Fibroblast of skin of left biceps (primary cell): ENCODE measurements at places on chromosomes 13 and 19.

GRCh38 chr13:25490236-25490635, 118.5 kb downstream of the ATP8A2 start:
- DNase-seq, result no peak

- no peak for DNase-seq
These were observed 17.5 kb downstream of the MAU2 start for GRCh38 chr19:19338082-19338481.

DNA sequence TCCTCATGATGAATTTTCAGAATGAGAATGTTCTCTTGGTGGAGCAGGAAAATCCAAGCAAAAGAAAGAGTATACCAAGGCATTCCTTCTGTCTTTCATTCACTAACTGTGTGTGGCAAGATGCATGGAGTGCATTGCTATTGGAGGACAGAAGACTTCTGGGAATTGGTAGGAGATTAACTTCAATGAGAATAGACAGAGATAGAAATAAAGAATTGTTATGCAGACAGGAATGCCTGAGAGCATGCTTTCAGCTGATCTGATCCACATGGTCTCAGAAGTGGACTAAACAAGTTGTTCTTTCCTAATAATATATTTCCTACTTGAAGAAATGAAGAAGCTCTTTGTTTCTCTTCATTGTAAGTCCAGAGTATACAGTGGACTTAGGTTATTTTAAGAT, 303.6 kb downstream of the MYO16 start:
- no peak for DNase-seq

- no peak for DNase-seq
These were observed 33.3 kb upstream of the LRRC4B start for GRCh38 chr19:50601407-50602088.

DNA sequence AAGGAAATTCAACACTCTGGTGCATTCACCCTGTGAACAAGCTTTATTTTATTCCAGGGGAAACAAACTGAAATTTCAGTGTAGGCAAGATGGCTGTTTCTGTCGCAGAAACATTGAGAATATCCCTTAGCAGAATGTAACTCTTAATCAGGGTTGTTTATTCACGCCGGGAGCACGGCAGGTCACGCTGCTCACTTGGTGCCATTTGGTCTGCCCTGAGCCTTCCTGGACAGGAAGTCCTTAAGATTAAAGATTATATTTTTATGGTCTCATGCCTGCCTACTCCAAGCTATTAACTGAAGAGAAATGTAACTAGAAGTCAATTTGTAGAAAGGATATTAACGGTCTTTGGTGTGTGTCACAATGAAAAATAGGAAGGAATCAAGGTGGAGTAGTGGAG, 185.3 kb upstream of the ARGLU1 start:
- DNase-seq, result no peak

- no peak for DNase-seq
These were observed 517 bp upstream of the LTBP4 start for GRCh38 chr19:40600570-40601133.

GRCh38 chr13:78228211-78228610, 309.6 kb upstream of the EDNRB start:
- no peak for DNase-seq

GRCh38 chr13:87961546-87961945, 290.4 kb downstream of the SLITRK5 start:
- DNase-seq, result no peak

- no peak for DNase-seq
These were observed 11.7 kb downstream of the NOP53 start for GRCh38 chr19:47756953-47757608.

- no peak for DNase-seq
These were observed 2521.1 kb downstream of the PCDH9 start for GRCh38 chr13:64709079-64709478.

GRCh38 chr19:49924004-49924880, 4.8 kb upstream of the ATF5 start:
- DNase-seq, result no peak

DNA sequence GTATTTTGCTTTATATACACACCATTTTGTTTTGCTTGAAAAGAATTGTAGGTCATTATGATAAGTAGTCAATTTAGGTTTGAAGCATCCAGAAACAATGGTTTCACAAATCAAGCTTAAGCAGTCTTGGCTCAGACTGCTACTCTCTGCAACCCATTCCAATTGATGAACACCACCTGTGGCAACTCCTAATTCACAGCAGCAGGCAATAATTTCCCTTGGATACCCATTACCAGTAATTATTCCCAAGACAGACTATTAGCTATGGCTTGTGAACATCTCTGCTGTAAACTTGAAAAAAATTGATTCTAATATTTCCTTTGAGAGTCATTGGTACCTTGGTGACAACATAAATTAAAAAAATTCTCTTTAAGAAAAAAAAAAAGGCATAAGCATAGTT, 299.3 kb upstream of the SLITRK6 start:
- DNase-seq, result no peak

GRCh38 chr19:3115411-3115810, 20.4 kb upstream of the GNA15 start:
- DNase-seq, result no peak

DNA sequence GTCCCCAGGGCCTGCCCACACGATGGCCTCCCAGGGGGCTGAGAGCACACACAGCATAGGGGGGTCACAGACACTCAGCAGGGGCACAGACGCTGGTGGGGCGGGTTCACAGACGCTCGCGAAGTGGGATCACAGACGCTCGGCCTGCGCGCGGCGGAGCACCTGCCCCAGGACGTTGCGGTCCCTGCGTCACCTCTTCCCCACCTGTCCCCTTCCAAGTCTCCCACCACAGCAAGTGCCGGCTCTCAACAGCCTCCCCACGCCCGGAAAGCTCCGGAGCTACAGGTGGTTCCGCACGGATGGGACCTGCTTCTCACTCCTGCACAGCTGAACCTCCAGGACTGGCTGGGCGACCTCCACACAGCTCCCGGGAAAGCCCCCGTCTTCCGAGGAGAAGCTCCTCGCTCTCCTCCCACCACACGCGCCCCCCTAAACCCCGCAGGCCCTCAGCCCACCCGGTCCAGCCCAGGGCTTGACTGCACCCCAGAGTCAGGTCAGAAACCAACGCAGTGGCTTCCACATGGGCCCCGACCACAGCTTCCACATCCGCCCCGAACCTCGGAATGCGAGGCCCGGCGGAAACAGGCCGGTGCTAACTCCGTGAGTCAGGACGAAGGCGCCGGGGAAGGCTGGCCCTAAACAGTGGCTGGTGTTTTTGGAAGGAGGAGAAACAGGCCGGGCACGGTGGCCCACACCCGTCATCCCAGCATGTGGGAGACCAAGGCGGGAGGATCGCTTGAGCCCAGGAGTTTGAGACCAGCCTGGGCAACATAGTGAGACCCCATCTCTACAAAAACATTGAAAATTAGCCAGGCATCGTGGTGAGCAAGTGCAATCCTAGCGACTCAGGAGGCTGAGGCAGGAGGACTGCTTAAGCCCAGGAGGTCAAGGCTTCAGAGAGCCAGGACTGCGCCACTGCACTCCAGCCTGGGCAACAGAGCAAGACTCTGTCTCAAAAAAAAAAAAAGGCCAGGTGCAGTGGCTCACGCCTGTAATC, 16.5 kb downstream of the BTBD2 start:
- no peak for DNase-seq

DNA sequence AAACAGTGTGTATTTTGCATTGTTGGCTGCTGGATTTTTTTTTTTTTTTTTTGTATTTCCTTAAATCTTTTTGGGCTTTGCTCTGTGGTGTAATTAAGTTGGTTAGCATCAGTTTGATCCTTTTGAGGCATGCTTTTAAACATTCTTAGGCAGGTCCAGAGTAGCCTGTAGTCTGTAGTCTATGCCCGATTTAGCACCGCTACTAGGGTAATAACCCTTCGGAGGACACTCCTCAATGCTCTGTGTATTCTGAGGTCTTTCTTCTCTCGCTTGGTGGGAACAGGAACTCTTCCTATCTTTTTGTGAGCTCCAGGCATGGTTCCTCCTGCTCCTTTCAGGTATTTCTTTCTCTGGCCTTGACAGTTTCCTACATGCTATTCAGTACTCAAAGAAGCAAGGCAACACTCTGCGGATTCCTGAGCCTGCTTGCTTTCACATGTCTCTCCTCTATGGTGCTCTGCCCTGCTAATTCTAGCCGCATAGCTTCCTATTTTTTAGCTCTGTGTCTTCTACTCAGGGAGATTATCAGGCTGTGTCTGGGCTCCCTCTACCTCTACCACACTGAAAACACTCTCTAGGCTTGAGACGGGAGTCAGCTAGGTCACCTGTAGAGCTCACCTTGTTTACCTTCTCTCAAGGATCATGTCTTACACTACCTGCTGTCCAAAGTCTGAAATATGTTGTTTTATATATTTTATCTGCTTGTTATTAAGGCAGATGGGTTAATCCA, 195.1 kb downstream of the NDFIP2 start:
- DNase-seq, result no peak

- no peak for DNase-seq
These were observed 691.1 kb downstream of the UQCRFS1 start for GRCh38 chr19:28521614-28522544.

- DNase-seq, result no peak
These were observed 77.0 kb downstream of the ZNF536 start for GRCh38 chr19:30449078-30449590.

DNA sequence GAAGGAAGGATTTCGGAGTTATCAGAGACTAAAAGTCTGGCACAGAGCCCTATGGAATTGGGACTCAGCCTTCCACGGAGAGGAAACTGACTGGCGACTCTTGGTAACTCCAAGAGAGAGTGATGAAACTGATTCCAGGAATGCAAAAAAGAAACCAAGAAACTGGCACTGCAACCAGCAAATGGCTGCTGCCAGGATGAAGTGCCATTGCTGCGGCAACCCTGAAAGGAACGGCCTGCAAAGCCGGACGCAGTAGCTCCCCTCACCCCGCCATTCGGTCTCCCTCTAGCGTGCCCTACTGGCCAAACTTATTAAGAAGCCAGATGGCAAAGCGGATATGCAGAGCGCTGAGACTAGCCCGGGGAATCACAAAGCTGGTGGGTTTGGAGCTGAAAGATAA, 236.0 kb downstream of the PCDH9 start:
- DNase-seq, result peak; percentile 8

- DNase-seq, result no peak
These were observed 21.9 kb downstream of the CHERP start for GRCh38 chr19:16520074-16520973.

GRCh38 chr13:73759434-73759833, 374.8 kb downstream of the KLF12 start:
- no peak for DNase-seq

GRCh38 chr19:40279120-40279551, 6.0 kb downstream of the AKT2 start:
- no peak for DNase-seq

GRCh38 chr19:15115080-15115479, 7.9 kb downstream of the SYDE1 start:
- no peak for DNase-seq

DNA sequence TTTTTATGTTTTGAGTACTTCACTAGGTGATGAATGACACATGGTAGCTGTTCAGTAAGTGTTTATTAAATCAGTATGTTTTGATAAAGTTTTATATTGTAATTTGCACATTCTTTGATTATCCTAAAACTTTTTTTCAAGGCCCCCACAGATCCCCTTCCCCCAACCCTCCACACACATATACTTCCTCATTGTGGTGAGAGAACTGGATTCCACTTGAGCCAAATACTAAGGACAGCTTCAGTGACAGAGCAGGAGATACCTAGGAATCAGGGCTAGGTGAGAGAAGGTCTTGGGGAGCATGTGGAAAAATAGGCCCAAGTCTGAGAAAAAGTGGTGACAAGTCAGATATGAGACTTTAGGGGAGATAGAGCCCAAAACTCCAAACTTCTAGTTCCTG, 174.6 kb downstream of the TDRD3 start:
- no peak for DNase-seq

DNA sequence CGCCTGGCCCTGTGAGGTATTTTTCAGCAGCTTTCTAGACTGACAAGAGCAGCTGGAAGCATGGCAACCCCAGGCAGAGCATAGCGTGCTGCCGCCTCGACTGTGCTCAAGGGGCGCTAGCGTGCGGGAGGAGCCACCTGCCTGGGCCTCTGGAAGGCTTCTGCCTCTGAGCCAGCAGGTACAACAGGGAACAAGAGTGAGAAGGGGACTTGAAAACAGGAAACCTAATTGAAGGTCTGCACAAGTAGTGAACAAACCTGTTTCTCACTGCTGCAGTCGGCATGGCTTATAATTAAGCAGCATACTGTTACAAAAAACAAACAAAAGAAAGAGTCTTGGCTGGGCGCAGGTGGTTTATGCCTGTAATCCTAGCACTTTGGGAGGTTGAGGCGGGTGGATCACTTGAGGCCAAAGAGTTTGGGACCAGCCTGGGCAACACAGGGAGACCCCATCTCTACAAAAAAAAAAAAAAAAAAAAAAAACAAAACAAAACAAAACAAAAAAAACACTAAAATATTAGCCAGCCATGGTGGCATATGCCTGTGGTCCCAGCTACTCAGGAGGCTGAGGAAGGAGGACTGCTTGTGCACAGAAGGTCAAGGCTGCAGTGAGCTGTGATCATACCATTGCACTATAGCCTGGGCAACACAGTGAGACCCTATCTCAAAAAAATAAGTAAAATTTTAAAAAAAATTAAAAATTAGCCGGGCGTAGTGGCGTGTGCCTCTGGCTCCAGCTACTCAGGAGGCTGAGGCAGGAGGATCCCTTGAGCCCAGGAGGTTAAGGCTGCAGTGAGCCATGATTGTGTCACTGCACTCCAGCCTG, 12.6 kb upstream of the GARRE1 start:
- DNase-seq, result no peak

GRCh38 chr13:37914781-37915391, 45.3 kb upstream of the TRPC4 start:
- no peak for DNase-seq

- DNase-seq, result no peak
These were observed 20.6 kb downstream of the KLF5 start for GRCh38 chr13:73079359-73079758.

- peak; percentile 73 for DNase-seq
These were observed 4.0 kb upstream of the HOOK2 start for GRCh38 chr19:12779162-12779993.

- DNase-seq, result no peak
These were observed 5.7 kb upstream of the ZNF792 start for GRCh38 chr19:34969721-34970120.

DNA sequence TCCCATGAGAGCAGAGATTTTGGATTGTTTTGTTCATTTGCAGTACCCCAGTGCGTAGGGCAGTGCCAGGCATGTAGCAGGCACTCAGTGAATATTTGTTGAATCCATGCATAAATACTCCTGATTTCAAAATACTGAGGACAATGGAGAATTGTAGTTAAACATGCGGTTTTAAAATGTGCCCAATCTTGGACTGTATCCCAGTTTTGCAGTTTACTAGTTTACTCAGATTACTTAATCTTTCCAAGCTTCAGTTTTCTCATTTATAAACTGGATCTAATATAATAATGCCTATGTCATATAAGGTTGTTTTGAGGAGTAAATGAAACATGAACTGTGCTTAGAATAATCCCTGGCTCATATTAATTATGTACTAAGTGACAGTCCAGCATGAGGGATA, 39.0 kb downstream of the RCBTB2 start:
- DNase-seq, result no peak

- no peak for DNase-seq
These were observed 208.4 kb upstream of the RXFP2 start for GRCh38 chr13:31530922-31531321.

GRCh38 chr13:40668335-40668734, 1.9 kb upstream of the FOXO1 start:
- no peak for DNase-seq
